ENCODE measurements at places on chromosomes 7 and 10.

DNA sequence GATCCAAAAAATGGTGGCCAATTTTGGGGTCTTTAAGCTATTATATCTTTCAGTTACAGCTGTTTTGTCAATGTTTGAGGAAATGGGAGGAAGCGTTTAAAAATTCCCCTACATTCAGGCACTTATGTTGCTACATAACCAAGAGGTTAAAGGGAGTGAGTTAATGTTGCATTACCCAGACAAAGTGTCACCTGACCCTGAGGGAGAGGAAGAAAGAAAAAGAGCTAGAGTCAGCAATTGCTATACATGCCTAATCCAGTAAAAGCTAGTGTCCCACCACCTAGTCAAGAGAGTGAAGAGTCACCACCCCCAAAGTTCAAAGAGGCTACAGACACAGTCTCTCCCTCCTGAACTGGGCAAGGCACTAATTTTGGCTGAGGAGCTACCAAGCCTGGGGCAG lies 69.5 kb upstream of the ZNF92 start:
- no peak for DNase-seq

GRCh38 chr7:97298561-97298960 lies 181.1 kb downstream of the SDHAF3 start:
- DNase-seq: no peak

DNA sequence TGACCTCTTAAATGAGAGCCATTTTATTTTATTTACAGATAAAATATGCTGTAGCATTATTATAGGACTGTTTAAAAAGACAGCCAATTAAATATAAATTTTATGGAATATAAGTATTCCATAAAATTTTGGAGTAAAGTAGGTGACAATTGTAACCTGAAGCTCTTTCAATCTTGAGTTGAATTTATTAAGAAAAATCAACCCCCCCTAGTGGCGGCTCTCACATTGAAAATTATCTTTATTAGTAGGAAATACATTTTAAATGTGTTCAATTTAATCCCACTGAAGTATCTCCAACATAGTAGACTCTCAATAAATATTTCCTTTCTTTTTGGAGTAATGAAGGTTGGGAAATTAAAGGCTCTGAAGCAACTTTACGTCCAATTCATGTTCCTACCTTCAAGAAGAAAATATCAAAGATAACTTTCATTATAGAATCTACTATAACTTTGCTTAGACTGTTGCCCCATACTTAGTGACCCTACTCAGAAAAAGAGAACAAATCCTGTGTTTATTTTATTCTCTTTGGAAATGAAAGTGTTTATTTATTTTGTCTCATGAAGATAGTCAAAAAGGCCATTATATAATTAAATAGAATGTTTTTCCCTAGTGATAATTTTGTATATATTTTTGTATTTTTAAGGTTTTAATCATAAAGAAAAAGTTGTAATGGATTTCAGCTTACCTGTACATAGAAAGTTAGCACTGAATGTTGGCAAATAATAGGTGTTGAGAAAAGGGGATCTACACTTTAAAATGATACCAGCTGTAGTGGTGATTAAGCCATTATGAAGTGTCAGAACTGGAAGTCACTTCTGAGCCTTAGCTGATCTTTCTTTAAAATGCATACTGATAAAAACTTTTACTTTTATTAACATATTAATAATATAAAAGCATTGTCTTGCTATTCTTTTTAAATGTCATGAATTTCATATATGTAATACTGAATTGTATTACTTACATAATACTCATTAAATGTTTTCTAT lies 3.3 kb downstream of the AHR start:
- DNase-seq: peak; percentile 65

GRCh38 chr10:61981460-61981859 lies 80.0 kb downstream of the ARID5B start:
- no peak for DNase-seq

DNA sequence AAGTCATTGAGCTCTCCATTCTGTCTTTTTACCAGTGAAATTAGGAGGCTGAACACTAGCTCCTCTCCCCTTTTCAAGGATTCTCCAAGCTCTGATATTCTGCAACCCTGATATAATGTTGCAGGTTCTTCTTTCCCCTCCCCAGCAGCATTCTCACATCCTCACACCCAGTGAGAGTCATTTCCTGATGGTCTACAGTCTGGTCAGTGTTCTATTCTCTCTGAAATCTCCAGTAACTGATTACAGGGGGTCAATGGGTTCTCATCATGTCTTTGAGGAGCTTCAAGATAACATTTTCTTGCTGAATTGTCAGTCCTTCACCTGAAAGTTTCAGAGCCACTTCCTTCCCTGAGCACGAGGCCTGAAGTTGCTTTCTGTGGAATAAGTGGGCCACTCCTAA lies 299.4 kb downstream of the PTEN start:
- no peak for DNase-seq

- DNase-seq: no peak
Measured at GRCh38 chr7:12926206-12926605, 238.8 kb downstream of the ARL4A start.

GRCh38 chr7:111320133-111320532 lies 229.2 kb downstream of the LRRN3 start:
- DNase-seq: no peak

DNA sequence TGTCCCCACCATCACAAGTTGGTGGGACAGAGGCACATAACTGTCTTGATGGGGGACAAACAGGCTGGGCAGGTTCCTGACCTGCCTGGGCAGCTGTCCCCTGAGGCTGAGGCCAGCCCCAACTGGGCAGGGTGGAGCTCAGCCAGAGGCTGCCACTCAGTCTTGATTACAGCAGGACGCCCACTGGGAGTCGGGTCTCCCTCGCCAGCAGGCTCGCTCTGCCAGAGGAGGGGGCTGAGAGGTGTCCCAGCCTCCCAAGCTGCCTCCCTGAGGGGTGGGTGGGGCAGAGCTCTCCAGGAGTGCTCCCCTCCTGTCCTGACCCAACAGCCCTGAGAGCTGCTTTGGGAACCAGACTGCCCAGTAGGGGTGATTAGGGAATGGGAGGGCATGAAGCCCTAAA lies 1.8 kb upstream of the CAMK2G start:
- DNase-seq: no peak

GRCh38 chr7:45080958-45081669 lies 7.7 kb downstream of the NACAD start:
- DNase-seq: no peak

GRCh38 chr7:108396080-108396479 lies 60.2 kb downstream of the NRCAM start:
- DNase-seq: no peak

DNA sequence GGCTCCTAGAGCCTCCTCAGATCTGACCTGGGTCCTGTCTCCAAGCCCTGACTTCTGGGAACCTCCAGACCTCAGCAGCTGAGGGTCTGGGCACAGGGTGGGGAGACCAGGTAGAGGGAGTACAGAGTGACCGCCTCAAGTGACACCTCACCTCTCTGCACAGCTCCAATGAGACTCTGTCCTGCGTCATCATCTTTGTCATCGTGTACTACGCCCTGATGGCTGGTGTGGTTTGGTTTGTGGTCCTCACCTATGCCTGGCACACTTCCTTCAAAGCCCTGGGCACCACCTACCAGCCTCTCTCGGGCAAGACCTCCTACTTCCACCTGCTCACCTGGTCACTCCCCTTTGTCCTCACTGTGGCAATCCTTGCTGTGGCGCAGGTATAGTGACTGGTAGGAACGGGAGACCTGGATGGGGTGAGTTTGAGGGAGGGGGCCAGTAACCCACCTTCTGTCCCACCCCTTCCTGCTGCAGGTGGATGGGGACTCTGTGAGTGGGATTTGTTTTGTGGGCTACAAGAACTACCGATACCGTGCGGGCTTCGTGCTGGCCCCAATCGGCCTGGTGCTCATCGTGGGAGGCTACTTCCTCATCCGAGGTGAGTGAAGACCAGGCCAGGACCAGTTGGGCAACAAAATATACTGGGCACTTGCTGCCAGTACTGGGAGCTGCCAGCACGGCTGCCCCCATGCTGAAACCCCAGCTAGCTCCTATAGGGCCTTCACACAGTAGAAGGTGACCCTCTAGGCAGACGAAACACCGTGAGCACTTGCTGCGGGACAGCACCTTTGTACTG lies 17.8 kb downstream of the SMO start:
- DNase-seq: no peak

GRCh38 chr7:147878912-147879661 lies 711.5 kb upstream of the C7orf33 start:
- no peak for DNase-seq

DNA sequence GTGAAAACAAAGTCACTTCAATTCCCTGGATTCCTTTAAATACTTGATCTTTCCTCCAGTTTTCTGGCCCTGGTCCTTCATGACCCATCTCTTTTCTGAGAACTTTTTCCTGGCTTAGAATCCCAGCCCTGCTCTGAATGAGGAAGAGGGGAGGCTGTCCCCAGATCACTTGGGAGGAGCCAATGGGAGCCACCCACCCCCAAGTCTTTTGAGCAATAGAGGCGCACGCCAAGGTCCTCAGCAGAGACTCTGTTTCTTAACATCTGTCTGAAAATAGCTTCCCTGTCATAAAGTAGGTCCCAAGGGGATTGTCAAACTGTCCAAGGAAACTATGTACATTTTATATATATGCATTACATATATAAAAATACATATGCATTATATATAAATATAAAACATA lies 126.8 kb downstream of the ADRA2A start:
- DNase-seq: no peak
